ENCODE measurements at places on chromosomes 7 and 10.

- no peak for DNase-seq
Observed at GRCh38 chr7:131778601-131779000, 222.2 kb upstream of the PODXL start.

GRCh38 chr7:5421714-5422395, 1.8 kb downstream of the TNRC18 start:
- no peak for DNase-seq

DNA sequence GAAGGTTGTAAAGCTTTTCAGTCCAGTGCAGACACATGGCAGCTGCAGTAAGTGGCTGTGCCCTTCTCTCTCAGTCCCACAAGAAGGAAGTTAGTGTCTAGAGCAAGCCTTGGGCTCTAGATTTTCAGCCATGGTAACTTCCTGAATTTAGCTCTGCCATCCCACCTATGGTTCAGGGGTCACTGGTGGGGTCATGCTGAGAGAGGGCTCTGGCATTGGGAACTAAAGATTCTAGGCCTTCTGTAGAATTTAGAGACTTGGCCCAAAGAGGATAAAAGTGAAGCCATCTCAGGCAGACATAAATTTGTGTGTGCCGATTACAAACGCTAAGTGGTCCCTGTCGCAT, 113.5 kb downstream of the COL13A1 start:
- no peak for DNase-seq

DNA sequence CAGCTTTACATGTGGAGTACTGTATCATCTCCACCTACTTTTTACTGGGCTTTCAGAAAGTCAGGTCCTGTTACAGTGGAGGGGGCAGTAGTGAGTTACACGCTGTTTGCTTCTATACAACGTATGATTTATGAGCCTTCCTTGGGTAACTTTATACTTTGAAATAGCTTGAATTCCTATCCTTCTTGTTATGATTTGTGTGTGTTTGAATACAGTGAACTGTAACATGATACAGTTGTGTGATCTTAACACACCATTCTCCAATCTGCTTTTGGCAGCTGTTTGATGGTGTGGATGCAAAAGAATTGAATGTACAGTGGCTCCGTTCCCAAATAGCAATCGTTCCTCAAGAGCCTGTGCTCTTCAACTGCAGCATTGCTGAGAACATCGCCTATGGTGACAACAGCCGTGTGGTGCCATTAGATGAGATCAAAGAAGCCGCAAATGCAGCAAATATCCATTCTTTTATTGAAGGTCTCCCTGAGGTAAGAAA, 41.7 kb downstream of the SP8 start:
- DNase-seq = no peak

GRCh38 chr7:101998906-101999240, 181.4 kb downstream of the CUX1 start:
- DNase-seq = no peak

- DNase-seq = no peak
Observed at GRCh38 chr7:34501156-34501555, 156.9 kb upstream of the NPSR1 start.

DNA sequence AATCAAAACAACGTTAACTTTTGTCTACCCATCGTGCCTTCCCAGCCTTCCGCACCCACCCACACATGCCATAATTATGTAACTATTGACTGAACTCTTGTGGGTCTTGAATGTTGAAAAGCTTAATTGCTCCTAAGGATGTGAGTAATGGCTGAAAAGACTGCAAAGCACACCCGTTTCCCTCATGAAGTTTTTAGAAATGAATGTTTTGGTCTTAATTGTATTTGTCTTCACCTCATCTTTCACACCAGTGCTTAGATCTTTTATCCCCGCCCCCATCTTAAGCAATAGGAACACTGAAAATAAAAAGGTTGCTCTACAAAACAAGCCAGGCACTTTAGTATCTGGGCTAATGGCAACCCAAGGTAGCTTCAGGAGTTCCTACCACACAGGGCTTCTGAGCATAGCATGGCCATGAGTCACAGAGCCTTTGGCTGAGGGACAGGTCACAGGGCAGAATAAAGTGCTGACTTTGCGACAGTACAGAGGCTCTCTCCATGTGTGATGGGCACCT, 690.5 kb downstream of the PARD3 start:
- DNase-seq = no peak

GRCh38 chr7:118194571-118194970, 10.6 kb downstream of the LSM8 start:
- no peak for DNase-seq

DNA sequence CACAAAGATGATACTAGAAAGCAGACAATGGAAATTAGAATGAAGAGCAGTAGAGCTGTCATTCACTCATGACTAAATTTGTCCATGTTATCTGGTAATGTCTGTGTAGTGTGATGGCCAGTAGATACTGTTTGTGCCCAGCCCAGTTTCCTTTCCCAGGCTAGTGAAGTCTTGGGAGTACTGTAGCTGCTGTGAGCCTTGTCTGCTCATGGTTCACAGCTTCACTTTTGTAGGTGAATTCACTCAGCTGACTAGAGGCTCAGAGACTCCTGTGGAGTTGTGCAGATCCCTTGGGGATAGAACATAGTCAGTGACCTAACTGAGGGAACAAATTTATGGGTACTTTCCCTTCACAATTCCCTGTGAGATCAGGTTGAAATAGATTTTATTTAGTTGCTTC, 572.5 kb downstream of the ARL4A start:
- DNase-seq = no peak

GRCh38 chr10:80192553-80192952, 12.8 kb downstream of the ANXA11 start:
- no peak for DNase-seq

- no peak for DNase-seq
Observed at GRCh38 chr7:17532861-17533404, 234.5 kb downstream of the AHR start.
